ENCODE measurements at places on chromosomes 1 and 21.

DNA sequence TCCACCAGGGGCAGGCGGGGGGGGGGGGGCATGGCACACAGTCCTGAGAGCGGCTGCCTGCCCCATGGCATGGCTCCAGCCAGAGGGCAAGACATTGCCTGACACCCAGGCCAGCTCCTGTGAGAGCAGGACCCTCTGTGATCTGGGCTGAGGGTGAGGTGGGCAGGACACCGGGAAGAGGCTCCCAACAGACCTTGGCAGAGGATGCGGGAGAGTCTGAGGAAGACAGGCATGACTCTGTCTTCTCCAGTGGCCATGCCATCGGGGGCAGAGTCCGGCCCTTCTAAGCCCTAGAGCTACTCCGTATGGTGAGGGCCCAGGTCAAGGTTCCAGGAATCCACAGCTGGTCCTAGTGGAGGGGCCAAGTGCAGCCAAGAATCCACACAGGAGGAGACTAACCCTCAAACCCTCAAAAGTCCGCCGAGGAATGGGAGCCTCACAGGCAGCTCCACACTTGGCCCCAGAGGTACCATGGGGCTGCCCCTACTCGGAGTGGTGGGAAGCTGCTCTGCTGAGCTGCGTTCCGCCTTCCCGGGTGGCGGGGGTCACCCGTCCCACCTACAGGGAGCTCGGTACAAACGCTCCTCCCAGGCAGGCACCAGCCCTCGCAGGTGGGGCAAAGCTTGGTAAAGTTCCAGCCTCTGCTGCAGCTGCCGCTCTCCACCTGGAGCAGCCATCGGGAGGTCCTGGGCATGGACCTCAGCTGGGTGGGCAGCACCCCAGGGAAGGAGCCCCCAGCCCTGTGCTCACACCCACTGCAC lies 6.5 kb downstream of the ACTRT2 start:
- no peak for DNase-seq

DNA sequence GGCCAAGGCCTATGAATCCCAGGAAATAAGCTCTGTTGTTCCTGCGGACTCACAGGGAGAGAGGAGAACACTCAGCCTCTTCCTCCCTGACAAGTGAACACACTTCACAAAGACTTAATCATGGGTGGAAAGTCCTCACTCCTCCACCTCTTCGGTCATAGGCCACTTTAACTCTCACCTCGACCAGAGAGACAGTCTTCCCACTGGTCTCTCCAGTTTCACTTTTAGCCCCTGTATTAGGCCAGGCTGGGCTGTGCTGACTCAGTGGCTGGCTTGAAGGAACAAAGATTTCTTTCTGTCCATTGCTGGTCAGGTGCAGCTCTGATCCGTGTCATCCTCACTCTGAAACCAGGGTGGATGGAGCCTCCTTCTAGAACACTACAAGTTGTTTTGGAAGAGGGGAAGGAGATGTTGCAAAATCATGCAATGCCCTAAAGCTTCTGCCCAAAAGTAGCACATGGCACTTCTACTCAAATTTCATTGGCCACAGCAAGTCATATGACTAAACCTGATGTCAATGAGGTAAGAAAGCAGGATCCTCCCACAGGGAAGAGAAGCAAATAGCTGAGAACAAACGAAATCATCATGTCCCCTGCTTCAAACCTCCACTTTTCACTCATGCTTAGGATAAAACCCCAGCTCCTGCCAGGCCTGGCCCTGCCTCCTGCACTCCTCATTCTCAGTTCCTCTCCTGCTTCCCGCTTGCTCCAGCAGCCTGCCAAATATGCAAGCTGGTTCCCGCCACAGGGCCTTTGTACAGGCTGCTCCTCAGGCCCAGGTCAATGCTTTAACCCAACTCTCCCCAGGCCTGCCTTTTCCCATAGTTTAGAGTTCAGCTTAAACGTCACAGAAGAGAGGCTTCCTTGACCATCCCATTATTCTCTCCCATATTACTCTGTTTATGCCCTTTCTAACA lies 150.5 kb upstream of the RUNX3 start:
- DNase-seq: no peak

GRCh38 chr21:40602080-40602479 lies 244.9 kb downstream of the DSCAM start:
- no peak for DNase-seq

DNA sequence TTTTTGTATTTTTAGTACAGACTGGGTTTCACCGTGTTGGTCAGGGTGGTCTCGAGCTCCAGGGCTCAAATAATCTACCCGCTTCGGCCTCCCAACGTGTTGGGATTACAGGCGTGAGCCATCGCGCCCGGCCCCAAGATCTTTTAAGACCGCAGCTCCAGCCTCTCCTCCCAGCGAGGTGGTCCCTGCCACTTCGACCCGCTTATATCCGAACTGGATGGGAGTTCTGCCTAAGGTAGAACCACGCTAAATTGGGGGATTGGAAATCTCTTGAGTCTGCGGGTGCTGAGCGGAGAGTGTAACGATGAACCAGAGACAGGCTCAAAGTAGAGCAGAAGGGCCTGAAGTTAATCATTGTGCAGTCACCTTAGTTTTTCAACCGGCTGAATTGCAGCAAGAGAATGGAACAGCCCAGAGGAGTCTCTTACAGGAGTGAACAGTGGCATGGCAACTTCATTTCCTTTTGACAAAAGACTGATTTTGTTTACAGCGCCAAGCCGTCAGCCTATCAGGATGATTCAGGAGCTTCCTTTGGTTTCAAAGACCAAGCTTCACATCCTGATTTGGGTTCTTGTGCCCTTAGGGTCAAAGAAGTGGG lies 726 bp upstream of the CYB5R1 start:
- no peak for DNase-seq

GRCh38 chr1:111598544-111598943 lies 21.0 kb upstream of the RAP1A start:
- DNase-seq: no peak

DNA sequence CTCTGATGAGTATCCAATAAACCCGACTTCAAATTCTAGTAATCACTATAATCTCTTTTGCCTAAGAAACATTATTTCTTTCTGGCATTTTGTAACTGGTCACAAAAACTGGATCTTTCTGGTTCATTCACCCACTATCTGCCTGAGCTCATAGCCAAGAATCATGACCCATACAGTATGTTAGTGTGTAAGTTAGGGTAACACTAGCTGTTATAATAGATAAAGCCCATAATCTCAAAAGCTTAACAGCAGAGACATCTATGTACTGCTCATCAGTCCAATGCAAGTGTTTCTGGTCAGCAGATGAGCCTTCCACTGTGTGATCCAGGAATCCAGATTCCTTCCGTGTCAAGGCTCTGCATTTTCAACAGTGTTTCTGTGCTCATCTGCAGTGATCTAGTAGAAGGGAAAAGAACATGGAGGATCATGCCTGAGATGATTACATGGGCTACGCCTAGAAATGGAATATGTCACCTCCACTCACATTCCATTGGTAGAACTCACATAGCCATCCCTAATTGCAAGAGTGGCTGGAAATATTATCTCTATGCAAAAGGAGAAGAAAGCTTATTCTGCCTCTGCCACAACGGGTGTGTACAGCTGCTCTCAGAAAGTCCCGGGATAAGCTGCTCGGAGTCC lies 27.7 kb downstream of the RRAGC start:
- no peak for DNase-seq

DNA sequence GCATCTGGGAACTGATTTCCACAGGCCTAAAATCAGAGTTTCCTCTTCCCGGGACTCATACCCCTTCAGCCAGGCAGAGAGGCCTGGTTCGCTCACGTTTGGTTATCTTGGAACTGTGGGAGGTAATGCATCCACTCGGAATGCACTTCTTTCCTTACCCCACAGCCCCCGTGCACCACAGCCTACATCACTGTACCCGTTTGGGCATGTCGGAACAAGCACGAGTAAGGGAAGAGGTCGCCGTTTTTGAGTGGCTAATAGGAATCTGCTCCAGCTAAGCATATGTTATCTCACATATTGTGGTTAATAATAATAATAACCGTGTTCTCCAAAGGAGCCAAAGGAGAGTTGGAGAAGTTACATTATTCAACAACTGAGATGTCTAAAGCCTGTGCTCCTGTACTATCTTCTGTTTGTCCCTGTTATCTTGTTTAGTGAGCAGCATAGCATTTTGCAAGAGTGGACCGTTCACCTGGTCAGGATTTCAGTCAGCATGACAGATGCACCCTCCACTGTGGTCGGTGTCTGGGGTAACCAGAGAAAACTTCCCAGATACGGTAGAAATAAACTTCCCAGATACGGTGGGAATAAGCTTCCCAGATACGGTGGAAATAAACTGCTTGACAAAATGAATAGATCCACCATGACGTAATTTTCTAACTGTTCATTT lies 198.6 kb downstream of the SDCCAG8 start:
- no peak for DNase-seq

GRCh38 chr1:207241164-207241934 lies 80.1 kb upstream of the CD55 start:
- no peak for DNase-seq

GRCh38 chr1:174160603-174161002 lies 1.3 kb downstream of the RABGAP1L start:
- DNase-seq: no peak

DNA sequence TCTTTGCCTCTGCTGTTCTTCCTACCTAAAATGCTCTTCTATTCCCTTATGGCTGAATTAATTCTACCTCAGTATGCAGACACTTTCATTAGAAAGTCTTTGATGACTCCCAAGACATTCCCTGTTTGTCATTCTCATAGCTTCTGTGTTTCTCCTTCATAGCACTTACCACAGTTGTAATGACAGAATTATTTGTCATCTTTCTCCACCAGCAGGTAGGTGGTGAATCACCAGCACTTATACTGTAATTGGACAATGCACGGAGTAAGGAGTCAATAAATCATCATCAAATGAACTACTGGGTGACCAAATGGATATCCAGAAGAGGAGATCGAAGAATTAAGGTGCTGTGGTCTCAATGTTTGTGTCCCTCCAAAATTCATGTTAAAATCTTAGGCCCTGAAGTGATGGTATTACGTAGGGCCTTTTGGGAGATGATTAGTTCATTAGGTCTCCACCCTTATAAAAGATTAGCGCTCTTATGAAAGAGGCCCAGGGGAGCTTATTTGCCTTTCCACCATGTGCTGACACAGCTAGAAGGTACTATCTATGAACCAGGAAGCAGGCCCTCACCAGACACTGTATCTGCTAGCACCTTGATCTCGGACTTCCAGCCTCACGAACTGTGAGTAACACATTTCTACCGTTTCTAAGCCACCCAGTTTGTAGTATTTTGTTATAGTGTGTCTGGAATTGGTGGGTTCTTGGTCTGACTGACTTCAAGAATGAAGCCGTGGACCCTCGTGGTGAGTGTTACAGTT lies 2.4 kb upstream of the CCT8 start:
- DNase-seq: no peak

DNA sequence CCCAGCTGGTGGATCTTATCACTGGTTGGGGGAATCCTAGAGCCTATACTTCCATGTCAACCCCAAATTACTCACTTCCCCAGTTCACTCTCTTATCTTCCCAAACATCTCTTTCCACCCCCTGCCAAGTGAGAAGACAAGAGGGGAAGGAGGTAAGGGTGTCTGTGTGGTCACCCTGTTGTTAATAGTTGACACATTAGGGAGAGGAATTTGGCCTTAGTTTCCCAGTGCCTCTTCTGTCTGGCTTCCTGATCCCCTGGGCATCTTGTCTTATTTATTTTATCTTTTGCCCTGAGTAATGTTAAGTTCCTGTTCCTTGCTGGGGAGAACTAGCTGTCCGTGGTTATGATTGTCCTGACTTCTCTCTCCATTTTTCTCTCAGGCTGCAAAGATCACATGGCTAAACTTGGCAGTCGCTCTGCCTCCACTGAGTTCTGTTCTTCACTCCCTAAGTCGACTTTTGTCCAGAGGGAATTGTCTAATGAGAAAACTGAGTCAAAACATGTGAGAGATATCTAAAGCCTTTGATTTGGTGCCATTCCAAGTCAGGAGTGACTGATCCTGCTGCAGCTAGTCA lies 157.1 kb upstream of the SYT6 start:
- DNase-seq: no peak

GRCh38 chr1:33931111-33931475 lies 67.2 kb downstream of the HMGB4 start:
- DNase-seq: no peak

DNA sequence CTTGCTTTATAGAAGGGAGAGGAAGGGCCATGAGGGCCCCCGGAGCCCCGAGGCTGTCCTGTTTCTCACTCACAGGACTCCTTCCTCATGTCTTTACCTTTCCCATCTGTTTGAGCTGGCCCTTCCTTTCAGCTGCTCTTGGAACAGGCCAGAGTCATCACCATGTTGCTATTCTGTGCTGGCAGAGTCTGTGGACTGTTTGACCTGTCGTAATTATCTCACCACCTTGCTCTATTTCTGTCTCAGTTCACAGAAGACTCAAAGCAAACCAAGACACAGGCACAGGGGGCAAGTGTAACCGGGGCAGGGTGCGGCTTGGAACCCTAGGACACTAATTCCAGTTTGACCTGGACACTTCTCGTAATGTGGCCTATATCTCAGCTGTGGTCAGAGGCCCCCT lies 104.3 kb upstream of the CD34 start:
- DNase-seq: no peak

- DNase-seq: no peak
Observed at GRCh38 chr1:74748960-74749359, 16.0 kb downstream of the TYW3 start.

DNA sequence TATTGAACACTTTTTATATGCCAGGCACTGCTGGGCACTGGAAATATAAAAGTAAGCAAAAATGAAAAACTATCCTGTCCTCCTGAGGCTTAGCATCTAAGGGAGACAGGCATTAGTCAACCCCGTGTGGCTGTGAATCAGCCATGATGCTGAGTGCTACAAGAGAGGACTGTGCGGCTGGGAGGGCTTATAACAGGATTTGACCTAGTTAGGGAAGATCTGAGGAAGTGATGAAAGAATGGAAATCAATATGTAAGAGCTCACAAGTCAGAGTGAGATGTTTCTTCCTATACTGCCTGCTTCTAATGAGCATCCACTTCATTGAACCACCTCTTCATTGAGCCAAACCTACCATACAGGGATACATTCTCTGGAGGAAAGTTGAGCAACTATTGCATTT lies 15.1 kb downstream of the TRIM45 start:
- no peak for DNase-seq

DNA sequence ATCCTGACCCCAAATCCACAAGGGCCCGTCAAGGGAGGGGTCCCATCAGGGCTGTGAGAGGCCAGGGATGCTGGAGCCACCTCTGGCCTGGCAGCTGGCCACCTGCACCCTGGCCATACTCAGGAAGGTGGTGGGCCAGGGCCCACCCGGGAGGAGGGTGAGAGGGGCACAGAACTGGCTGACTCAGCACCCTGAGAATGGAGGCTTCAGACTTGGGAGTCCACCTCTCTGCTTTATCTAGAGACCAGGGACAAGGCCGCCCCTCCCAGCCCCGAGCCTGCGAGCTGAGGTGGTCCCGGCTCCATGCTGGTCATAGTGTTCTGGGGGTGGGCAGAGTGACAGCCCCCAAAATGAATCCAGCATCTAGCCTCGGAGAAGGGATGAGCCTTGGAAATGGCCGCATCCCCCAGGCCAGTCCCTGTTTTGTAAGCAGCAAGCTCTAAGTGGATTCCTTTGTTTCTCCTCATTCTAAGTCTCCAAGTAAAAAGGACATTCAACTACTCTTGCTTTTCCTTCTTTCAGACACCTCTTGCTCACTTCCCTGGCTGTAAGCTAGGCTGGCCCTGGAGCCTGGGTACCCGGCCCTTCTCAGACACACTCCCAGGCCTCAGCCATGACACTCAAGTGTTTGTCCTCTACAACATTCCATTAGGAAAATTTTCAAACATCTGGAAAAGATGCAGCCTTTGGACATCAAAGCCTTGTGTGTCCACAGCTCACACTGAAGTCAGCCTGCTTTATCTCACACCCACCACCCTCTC lies 12.3 kb downstream of the WNT3A start:
- DNase-seq: no peak

GRCh38 chr1:211336161-211336560 lies 9.5 kb downstream of the TRAF5 start:
- DNase-seq: no peak
